ENCODE measurements at places on chromosomes 1 and 21.

GRCh38 chr1:174174461-174175329, 15.4 kb downstream of the RABGAP1L start:
- no peak for DNase-seq

- DNase-seq = no peak
These were observed 920 bp downstream of the APH1A start for GRCh38 chr1:150267896-150268295.

GRCh38 chr1:220786337-220787068, at the start of gene MTARC1:
TSS of gene MTARC1 (plus strand) at chr1:220786913. CDS start at chr1:220786945, 32 bp downstream.
- DNase-seq = no peak

GRCh38 chr1:235992346-235992745, 72.5 kb downstream of the NID1 start:
- no peak for DNase-seq

GRCh38 chr1:225688345-225688744, 35.4 kb upstream of the ENAH start:
- DNase-seq = no peak
